ENCODE measurements at places on chromosomes 2 and 18.

GRCh38 chr2:168766600-168766999 is 35.8 kb upstream of the NOSTRIN start:
- no peak for DNase-seq

- DNase-seq = no peak
These were observed 49.7 kb upstream of the AP1S3 start for GRCh38 chr2:223887127-223887526.

- no peak for DNase-seq
These were observed 67.8 kb downstream of the SLC4A3 start for GRCh38 chr2:219695145-219695709.

GRCh38 chr2:199581935-199582360 is 124.2 kb upstream of the SATB2 start:
- DNase-seq = no peak

- DNase-seq = no peak
These were observed 125.6 kb downstream of the TMEM18 start for GRCh38 chr2:551621-552020.

DNA sequence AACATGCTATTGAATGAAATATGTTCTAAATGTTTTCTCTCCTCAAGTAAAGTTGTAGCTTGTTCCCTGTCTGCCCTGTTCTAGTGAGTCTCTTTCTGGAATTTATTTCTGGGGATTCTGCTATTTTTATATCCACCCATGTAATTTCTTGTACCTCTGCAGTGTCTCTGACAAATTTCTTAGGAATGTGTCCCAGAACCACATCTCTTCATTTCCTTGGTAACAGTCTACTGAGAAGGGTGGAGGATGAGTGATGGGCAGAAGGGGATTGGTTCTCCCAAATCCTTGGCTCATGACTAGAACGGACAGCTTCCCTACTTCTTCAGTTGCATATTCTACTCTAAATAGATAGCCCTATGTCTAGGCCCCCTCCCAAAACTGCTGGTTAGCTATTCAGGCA is 490.6 kb upstream of the LINC00305 start:
- no peak for DNase-seq

- no peak for DNase-seq
These were observed 11.7 kb downstream of the CPS1 start for GRCh38 chr2:210568108-210568507.

DNA sequence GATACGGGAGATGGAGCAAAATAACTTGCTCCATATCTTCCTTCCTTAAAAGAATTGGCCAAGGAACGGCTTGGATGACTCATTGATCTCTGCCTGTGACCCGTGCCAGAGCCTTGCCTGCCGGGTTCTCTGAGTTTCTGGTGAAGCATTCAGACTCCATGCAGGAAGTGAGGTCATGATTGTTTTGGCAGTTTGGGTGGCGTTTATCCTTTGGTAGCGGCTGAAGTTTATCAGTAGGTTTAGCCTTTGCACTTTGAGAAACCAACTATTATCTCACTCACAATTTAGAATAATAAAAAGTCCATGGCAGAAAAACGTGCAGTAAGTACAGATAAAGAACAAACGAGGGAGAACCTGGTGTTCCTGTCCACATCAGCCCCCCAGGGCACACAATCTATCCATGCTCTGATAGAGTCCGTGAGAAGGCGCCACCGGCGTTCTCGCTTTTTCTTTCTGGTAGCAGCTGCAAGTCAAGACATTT is 15.0 kb upstream of the CTAGE1 start:
- no peak for DNase-seq

GRCh38 chr2:232315049-232315922 is 63.3 kb upstream of the ALPP start:
- peak; percentile 88 for DNase-seq

Data from NK-92 treated with Interleukin-12 subunit alpha and Interleukin-12 subunit beta, amount 100 ng/mL, for 24 hours (cell line).